ENCODE measurements at places on chromosomes 7 and 10.

DNA sequence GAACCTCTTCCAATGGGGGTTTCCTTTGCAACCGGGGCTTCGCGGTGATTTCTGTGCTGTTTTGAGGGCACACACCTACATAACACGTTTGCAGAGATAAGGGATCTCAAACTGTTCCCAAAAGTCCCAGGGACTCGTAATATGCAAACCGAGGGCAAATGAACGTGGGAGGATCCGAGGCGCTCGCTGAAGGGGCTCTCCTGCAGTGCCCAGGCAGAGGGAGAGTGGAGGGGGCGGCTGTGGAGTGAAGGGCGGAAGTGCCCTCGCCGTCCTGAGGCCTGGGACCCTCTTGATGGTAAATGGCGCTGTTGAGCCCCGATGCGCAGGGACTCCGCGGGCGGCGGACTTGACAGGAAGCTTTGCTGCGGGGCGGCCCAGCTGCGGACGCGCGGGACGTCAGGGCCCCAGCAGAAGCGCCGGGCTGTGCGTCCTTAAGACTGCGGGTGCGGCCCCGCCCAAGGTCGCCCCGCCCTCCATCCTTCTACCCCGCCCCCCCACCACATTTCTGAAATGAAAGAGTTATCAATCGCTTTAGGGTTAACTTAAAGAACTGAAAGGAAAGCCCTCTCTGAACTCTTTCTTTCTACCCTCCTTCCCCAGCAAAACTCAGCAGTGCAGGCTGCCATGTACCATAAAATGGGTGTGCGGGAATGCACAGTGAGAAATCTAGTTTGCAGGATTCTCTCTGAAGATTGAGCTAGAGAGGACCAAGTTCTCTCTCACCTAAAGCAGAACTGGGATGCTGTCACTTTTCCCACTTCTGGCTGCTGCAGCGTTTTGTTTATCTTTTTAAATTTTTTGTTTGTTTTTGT, 151.8 kb upstream of the YAE1 start:
- peak; percentile 71 for DNase-seq

DNA sequence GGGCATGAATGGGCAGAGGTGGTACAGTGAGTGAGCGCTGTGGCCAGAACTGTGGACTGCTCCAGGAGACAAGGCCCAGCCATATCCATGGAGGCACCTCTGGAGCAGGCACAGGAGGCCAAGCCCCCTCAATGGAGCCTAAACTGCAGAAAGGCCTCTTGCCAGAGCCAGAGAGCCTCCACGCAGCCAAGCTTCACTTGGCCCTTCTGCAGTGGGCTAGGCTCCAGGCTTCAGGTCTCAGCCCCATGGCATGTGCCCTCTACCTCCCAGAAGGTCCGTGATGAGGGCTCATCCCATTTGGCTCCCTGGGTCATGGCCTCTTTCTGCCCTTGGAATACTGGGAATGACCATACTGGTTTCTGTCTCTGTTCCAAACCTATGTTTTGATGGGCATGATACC, 8.9 kb downstream of the PDE1C start:
- no peak for DNase-seq

GRCh38 chr10:91294134-91294906, 73.9 kb downstream of the PCGF5 start:
- no peak for DNase-seq

DNA sequence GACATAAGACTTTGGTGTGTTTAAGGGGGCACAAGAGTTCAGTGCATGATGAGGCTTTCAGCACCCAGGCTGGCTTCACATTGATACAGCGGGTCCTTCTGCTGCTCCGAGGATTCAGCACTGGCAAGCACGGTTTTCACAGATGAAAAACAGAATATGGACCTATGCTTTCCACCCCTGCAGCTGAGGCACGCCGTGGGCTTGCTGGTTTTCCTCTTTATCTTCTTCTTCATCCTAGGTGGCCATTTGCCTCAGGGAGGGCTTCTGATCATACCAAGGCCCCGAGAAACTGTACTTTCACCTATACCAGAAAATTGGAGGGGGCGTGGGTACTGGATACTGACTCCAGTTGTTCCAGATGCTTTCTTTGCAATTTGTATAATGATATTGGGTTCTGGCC, 277.1 kb upstream of the ZNF32 start:
- DNase-seq: no peak

DNA sequence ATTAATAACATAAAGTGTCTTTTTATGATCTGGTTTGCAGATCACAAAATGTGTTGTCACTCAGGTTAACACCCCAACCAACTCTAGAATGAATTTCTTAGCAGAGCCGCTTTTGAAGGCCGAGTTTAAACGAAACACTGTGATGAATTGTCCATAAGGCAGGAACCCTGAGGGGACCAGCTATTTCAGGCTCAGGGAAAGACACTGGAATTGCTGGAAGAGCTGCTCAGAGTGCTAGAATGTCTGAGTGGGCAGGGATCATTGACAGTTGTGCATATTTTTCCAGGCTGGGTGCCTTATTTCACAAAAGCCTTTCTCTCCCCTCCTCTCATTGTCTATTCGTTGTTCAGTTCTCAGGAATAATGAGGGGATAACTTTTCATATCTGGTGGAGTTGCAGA, 68.7 kb upstream of the PRKG1 start:
- DNase-seq: no peak

DNA sequence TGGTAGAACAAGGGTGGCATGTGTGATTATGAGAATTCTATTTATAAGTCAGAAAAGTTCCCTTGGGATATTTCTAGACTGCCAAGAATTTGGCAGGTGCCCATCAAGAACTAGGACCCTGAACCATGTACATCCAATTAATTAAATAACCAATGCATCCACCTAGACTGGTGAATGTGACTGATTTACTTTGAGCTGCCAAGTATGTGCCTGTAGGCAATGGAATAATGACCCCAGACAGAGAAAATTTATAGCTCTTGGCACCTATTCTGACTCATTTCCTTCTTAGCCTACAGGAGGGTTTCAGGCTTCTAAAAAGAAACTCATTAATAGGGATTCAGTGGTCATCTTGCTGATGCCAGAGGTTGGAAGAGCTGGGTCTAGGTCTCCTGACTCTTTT, 54.9 kb downstream of the KCNH2 start:
- no peak for DNase-seq

DNA sequence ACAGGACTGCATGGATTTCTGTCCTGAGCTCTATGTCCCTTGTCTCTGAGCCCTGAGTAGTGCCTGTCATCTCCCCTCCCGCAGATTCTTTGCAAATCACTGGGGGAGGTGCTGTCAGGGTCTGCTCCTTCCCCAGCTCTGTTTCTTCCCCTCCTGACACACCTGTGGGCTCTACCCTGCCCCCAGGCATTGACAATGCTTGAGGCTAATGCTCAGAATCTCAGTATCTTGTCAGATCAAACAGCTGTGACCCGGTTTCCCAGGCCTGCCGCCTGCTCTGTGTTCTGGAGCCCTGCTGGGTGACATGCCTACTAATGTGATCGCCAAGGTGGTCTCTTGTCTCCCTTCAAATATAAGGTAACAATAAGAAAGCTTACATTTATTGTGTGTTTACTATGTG, 209.0 kb downstream of the POU6F2 start:
- DNase-seq: no peak

DNA sequence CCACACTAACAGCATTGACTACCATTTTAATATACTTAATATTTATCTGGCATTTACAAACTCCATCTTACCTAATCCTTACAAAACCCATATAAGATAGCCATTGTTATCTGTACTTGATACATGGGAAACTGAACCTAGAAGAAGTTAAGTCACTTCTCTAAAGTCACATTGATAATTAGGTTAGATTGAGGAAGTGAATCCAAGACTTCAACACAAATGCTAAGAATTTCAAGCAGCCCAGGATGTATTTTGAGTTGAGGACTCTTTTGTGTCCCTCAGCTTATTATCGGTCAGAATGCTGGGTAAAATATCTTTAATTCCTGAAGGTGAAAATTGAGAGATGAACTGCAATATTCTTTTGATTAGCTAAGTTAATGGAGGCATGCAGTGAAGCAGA, 465.5 kb downstream of the PHTF2 start:
- no peak for DNase-seq

- no peak for DNase-seq
Observed at GRCh38 chr10:132882069-132882951, 60.1 kb downstream of the CFAP46 start.

GRCh38 chr10:61076572-61077114, 132.7 kb upstream of the RHOBTB1 start:
- no peak for DNase-seq

- no peak for DNase-seq
Observed at GRCh38 chr7:70728872-70729552, 402.9 kb upstream of the GALNT17 start.

GRCh38 chr10:110461530-110461929, 36.2 kb upstream of the DUSP5 start:
- no peak for DNase-seq

DNA sequence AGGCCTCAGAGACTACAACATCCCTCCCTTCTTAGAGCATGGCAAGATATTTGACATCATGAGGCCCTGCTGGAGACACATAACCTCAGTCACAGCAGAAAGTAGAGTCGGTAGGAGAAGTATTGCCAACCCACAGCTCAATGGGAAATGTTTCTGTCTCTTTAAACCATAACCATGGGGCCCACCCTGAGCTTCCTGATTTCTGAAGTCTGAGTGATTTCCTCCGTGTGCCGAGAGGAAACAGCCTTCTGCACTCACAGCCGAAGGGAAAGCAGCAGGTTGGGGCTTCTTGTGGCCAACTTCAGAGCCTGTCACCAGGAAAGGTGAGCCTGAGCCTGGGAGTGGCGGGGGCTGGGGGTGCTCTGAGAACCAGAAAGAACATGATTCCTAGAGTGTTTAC, at the start of gene GIMAP1:
GIMAP1 (plus strand) TSS at position 246 of the 400 bp plus-strand sequence. CDS start 2,435 bp downstream, outside the sequence.
- peak; percentile 74 for DNase-seq

DNA sequence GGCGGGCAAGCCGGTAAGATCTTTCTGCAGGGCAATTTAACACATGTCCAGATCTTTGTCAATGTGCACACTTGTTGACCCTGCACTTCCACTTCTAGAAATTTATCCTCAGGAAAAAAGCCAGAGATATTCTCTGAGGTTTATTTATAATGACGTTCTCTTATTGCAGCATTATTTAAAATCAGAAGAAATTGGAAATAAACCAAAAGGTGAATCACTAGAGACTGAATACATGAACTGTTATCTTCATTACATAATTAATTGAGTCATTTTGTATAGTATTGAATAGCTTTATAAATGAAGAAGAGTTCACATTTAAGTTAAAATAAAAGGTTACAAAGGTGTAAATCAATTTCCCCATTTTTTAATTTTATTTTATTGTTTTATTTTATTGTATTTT, 16.3 kb upstream of the SAR1A start:
- no peak for DNase-seq

DNA sequence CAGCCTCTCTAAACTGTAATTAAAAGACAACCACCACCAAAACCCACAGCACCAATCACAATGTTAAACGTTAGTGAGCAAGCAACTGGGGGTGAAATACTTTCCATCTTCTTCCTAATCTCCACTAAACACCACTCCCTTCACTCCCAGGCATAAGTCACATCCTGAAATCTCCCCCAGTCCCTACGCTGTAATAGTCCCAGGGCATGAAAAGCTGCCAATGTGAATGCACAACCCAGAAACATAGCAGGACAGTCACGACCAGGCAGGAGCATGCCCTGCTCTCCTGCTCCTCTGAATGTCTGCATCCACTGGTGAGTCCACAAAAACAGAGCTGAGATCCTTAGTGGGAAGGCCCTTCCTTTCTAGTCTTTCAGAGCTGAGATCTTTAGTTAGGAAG, 288.9 kb downstream of the PARD3 start:
- no peak for DNase-seq

GRCh38 chr7:129848436-129848835, 104.3 kb downstream of the UBE2H start:
- DNase-seq: no peak

GRCh38 chr7:29281782-29282541, 87.4 kb downstream of the CHN2 start:
- no peak for DNase-seq

GRCh38 chr10:26556748-26557640, 118.9 kb downstream of the APBB1IP start:
- DNase-seq: peak; percentile 51

GRCh38 chr7:19119870-19120486, 2.5 kb upstream of the TWIST1 start:
- DNase-seq: no peak
